Cardiac fibroblast (primary cell): ENCODE measurements at places on chromosomes 11 and 22.
A peak's percentile ranks its signal among the peaks of the same experiment; 100 is the strongest.

DNA sequence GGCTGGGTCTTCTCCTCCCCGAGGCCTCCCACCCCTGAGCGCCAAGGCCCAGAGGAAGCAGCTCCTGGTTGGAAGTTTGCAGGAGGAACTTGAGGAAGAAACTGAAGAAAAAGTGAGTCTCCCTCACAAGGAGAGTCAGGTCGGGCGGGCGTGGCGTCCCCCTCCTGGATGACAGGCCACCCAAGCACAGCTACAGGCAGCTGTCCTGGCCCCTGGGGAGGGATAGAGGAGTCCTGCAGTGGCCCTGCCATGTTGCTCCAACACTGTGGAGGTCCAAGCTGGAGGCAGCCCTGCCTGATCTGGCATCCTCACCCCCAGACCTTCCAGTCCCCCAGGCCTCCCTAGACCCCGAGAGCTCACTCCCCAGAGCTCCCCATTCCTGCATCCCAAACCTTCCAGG, 1150.1 kb downstream of the BRD1 start:
- no peak for DNase-seq

DNA sequence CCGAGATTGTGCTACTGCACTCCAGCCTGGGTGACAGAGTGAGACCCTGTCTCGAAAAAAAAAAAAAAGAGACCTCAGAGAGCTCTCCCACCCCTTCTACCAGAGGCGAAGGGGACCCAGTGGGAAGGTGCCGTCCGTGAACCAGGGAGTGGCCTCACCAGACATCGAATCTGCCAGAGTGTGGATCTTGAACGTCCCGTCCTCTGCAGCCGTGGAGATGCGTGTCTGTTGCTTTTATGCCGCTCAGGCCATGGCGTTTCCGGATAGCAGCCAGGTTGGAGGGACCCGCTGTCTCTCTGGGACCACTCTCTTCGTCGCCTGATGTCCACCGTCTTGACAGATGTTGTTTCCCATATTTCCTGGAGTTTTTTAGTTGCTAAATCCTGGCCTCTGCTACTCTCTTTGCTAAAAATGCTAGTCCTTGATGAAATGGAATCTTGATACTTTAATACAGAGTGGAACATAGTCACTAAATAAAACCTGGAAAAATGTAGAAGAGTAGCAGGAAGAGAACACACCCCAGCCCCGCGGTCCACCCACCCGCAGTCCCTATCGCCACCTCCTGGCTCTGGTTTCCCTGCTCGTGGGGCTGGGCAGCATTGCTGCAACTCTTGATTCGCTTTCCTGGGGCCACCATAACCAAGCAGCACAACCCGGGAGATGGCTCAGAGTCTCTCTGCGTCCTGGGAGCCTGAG, 12.0 kb upstream of the MUC6 start:
- no peak for DNase-seq

- peak; percentile 87 for DNase-seq
These were observed 75.2 kb upstream of the TP53I11 start for GRCh38 chr11:45025716-45026492.

GRCh38 chr11:57792870-57793269, 31.3 kb downstream of the CTNND1 start:
- peak; percentile 29 for DNase-seq

DNA sequence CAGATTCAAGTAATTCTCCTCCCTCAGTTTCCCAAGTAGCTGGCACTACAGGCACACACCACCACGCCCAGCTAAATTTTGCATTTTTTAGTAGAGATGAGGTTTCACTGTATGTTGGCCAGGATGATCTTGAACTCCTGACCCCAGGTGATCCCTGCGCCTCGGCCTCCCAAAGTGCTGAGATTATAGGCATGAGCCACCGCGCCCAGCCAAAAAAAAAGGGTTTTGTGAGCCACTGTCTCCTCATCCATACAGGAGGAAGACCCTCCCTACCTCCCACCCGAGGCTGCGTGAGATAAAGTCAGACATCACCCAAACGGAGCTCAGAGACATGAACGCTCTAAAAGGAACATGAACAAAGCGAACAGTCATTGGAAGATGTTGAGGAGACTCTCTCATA, 745.7 kb downstream of the BRD1 start:
- no peak for DNase-seq

- DNase-seq, result no peak
These were observed 789 bp upstream of the NCF4 start for GRCh38 chr22:36860017-36860416.

- DNase-seq, result peak; percentile 48
These were observed 163.4 kb upstream of the NCAM1 start for GRCh38 chr11:112797648-112798293.

DNA sequence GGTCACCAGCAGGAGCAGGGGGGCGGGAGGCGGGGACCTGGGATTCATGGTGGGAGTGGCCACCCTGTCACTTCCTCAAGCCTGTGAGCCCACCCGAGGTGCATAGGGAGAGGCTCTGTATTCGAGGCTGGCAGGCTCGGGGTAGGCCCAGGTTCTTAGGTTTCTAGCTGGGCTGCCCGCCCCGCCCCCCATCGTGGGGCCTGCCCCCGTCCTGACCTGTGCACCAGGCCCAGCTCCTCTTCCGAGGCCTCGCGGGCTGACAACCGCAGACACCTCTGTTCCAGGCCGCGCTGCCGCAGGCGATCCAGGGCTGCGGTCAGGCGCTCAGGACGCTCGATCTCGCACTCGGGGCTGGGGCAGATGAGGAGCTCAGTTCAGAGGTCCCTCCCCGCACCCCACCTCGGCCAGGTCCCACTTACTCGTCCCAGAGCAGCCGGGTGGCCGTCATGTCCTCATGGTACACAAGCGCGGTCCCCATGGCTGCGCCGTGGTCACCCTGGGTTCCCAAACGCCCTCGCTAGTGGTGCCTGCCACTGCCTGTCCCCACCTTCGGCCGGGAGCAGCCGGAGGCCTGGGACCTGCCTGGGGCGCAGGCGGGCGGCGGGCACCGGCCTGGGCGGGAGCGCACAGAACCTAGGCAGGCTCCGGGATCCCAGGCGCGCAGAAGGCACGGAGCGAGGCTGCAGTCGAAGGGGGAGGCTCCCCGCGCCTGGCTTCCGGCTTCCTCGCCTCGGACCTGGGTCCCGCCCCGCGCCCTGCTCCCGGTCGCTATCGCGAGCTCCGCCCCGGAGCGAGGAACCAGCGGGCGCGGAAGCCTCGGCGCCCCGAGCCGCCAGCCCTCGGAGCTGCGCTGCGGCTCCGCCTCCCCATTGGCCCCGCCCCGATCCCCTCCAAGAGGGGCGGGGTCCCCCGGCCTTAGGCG, at the start of gene HDAC10:
HDAC10 (minus strand) TSS at position 711 of the 922 bp plus-strand sequence; CDS start at position 478, 233 bp downstream.
- peak; percentile 75 for DNase-seq

GRCh38 chr11:5291207-5291838, 10.4 kb downstream of the OR51B4 start:
- DNase-seq, result peak; percentile 70

DNA sequence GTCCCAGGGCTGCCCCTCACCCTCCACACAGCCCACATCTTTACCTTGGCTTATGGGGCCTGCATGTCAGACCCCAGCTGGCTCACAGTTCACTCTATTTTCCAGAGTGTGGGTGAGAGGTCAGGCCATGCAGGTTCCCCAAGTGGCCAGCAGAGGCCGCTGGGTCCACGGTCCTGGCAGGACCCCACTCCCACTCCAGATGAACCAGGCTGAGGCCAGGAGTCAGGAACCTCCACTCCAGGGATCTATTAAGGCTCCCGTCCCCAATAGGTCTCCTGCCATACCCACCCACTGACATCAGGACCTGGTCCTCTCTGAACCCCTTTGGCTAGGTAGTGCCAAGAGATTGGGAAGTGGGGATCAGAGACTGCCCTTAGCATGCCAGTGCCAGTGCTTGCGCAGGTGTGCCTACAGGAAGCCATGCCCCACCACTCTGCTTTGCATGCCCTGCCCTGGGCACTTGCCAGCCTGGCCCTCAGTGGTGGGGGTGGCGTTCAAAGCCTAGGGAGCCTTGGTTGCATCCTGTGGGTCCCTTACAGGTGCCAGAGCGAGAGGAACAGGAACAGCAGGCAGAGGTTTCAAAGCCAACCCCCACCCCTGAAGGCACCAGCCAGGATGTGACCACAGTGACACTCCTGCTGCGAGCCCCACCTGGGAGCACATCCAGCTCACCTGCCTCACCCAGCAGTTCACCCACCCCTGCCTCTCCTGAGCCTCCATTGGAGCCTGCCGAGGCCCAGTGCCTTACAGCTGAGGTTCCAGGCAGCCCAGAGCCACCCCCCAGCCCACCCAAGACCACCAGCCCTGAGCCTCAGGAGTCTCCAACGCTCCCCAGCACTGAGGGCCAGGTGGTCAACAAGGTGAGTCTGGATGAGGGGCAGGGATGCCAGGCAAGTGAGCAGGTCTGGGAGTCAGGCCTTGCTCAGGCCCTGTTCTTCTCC, 8.3 kb downstream of the SMTN start:
- peak; percentile 68 for DNase-seq

DNA sequence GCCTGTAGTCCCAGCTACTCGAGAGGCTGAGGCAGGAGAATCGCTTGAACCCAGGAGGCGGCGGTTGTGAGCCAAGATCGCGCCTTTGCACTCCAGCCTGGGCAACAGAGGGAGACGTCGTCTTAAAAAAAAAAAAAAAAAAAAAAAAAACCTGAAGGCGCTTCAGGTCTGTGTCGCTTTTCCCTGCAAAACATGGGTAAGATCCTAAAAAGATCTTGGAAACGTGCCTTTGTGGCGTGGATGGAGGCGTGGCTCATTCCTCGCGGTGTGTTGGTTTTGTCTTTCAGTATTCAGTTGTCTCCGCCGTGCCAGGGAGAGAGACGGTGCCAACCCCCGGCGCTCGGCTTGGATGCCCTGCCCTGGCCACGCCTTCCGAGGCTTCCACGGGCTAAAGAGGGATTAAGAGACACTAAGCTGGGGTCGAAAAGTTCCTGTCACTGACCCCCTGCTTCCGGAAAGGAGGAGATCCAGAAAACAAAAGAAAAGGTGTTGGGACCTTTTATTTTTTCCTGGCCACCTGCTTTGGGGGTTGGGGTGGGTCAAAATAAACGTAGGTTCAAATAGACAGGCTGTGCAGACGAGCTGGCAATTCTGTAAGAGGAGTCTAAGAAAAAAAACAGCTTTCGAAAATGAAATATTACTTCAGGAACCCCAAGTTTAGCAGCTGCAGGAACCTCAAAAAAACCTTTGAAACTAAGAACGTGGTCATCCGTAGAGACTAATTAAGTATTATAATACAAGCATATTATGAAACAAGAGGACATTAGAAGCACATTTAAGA, 1.1 kb upstream of the SLC35F2 start:
- DNase-seq, result peak; percentile 13

GRCh38 chr11:61514050-61514917, 5.7 kb downstream of the LRRC10B start:
- no peak for DNase-seq

DNA sequence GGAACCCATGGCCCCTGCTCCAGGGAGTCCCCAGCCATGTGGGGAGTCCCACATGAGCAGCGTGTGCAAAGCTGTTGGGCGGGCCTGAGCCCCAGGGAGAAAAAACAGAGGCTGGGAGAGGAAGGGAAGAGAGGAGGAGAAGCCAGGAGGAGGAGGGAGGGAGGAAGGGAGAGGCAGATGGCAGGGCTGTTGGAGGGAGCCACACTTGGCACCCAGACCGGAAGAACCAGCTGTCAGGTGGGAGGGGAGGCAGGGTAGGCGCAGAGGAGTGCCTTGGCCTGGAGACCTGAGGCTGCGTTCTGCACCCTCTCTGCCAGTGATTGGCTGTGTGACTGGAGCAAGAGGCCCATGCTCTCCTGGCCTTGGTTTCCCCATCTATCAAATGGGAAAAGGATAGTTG, 6.7 kb downstream of the SYNGR1 start:
- no peak for DNase-seq
